ENCODE measurements at places on chromosomes 7 and 10.

DNA sequence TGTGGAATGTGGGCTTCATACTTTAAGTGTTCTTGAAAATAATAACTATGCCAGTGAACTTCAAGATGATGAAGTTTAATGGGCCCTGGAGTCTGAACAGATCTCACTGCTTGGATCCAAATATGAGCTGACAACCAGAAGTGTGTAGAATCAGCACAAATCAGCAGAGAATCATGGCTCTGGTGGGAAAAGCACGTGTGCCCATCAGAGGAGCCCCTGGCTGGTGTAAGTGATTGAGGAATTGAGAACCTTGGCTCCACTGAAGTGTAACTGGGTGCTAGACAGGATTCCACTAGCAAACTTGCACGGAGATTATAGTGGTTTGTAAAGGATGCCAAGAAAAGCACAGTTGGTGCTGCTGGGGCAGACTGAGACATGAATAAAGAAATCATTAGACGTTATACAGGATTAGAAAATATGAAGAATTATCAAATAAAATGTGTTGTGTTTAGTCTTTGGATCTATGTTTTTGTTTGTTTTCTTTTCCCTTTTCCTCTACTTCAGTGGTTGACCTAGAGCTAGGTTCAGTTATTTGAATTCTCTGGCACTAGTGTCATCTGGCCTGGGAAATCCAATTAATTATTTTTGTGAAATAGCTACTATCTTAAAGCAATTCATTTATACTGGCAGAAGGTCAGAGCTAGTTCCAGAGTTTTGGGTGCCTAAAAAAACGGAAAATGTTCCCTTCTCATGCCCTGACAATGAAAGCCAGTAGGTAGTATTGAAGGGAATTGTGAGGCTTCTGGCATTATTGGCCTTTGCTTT, 175.7 kb upstream of the MEOX2 start:
- no peak for DNase-seq

DNA sequence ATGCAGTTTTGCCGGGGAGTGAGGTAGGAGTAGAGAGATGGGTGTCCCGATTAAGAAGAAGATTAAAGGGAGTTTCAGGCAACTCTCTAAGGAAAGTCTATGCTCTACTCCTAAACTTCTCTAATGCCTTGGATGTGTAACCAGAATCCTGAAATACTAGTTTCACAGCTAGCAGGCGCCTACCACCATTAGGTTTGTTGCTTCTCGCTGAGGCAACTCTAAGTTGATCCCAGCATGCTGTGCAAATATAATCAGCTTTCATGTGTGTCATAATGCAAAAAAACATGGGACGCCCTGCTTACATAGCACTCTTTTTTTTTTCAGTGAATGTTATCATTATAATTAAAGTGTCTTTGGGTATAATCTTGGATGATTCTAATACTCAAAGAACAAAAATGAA, 50.4 kb upstream of the FAM3C start:
- DNase-seq = no peak

GRCh38 chr10:60611291-60611747, 167.0 kb upstream of the CDK1 start:
- no peak for DNase-seq

DNA sequence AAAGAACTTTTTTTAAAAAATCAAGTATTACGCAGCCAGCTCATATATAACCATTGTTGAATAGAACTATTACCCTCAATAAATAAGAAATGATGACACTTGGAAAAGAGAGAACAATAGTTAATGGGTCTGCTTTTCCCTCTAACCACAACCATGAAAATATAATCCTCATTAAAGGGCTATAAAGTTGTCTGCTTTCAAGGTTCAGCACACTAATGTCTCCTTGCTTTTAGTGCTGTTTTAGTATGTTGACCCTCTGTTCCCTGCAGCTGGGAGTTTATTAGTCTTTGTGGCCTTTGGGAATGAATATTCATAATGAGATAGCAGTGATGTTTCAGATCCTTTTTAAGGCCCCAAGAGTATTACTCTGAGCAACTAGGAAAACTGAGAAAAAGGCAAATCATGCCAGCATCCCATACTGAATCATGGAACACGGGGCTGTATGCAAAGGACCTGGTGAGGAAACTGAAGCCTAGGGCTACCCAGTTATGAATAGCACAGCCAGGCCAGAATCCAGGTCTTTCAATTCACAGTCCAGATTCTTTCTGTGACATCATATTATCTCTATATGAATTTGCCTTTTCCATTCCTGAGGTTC, 332.0 kb upstream of the LRGUK start:
- DNase-seq = no peak

DNA sequence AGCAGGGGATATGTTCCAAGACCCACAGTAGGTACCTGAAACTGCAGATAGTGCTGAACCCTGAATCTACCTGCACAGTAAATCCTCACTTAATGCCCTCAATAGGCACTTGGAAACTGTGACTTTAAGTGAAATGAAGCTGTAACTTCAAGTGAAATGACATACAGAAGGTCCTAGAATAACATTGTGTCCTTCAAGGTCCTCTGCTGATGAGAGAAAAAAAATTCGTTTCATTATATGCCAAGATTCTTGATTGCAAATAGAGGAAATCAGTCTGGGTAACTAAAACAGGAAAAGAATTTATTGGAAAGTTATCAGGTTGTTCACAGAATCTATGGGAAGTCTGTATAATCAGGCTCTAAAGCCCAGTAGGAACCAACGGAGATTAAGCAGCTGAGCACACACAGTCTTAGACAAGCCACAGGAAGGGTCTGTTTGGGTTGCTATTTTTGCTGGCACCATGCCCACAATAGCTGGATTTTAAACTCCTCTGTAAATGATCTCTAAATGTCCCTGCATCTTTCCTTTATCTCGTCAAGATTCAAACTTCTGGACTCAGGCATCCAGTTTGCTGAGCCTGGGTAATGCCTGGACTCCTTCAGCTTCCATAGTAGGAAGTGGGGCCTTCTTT, 57.5 kb downstream of the EXOC4 start:
- DNase-seq = no peak

- DNase-seq = no peak
Observed at GRCh38 chr7:28005847-28006231, 174.8 kb downstream of the JAZF1 start.

- no peak for DNase-seq
Observed at GRCh38 chr10:117929327-117930067, 117.2 kb downstream of the RAB11FIP2 start.

Measured in activated CD4-positive, alpha-beta T cell treated with anti-CD3 and anti-CD28 coated beads, Interleukin-2, amount 50 U/mL, for 1 hour (primary cell).